ENCODE measurements at places on chromosomes 5 and 9.

GRCh38 chr9:106023455-106023854 lies 329.1 kb downstream of the TMEM38B start:
- no peak for DNase-seq

- DNase-seq, result no peak
Measured at GRCh38 chr5:5134107-5134506, 6.0 kb upstream of the ADAMTS16 start.

- DNase-seq, result no peak
Measured at GRCh38 chr5:148962761-148963324, 100.0 kb downstream of the SH3TC2 start.

- no peak for DNase-seq
Measured at GRCh38 chr9:116656977-116657376, 30.1 kb upstream of the TRIM32 start.

GRCh38 chr5:155004138-155004744 lies 9.3 kb upstream of the KIF4B start:
- DNase-seq, result no peak

DNA sequence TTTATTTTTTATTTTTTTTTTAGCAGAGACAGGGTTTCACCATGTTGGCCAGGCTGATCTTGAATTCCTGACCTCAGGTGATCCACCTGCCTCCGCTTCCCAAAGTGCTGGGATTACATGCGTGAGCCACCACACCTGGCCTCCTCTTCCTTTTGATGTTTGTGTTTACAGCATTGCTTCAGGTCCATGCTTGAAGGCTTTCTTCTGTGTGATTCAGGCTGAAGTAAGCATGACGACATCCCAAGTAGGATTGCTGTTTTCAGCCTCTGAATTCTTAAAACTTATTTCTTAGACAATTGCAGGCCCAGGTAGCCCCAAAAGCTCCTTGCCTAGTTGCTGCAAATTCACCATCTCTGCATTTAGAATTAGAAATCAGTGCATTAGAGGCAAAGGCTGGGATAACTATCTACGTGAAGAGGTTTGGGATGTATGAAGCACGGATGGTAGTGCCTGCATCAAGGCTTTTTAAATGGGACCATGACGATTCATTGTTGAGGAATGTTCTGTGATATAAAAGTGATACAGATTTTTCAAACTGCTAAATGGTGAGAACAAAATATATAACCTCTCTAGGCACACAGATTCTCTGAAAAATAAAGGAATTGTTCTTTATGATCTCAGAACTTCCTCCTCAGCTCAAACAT lies 3.0 kb upstream of the ETF1 start:
- no peak for DNase-seq

DNA sequence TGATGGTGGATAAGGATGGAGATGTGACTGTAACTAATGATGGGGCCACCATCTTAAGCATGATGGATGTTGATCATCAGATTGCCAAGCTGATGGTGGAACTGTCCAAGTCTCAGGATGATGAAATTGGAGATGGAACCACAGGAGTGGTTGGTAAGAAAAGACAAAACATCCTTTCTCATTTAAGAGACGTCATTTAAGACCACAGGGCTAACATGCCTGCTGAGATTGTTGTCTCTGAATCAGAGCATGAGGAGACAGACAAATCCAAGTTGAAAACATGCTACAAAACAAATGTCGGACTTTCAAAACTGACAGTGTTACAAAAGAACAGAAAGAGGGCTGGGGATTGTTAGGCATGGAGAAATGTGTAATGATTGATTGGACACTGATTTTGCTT lies 4.6 kb downstream of the CCT5 start:
- no peak for DNase-seq

- no peak for DNase-seq
Measured at GRCh38 chr5:172877466-172878260, 43.6 kb downstream of the ERGIC1 start.

GRCh38 chr5:109788596-109788995 lies 98.9 kb downstream of the MAN2A1 start:
- DNase-seq, result no peak

DNA sequence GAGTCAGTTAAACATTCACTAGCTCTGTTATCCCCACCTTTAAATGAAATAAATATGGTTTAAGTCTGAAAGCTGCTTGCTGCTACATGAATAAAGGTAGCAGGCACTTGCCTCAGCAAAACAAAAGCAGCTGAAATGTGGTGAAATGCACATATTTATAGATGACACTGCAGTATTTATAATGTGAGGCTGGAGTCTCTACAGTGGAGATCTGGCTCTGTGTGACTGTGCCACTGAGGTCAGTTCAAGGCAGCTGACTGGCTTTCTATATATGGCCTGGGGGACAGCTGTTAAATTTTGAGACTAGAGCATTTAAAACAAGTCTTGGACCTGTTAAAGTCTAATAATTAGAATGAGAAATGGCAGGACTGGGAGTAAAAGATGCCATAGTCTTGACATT lies 859.6 kb upstream of the SEMA6A start:
- DNase-seq, result no peak

- no peak for DNase-seq
Measured at GRCh38 chr5:16313761-16314160, 134.2 kb upstream of the MARCHF11 start.

DNA sequence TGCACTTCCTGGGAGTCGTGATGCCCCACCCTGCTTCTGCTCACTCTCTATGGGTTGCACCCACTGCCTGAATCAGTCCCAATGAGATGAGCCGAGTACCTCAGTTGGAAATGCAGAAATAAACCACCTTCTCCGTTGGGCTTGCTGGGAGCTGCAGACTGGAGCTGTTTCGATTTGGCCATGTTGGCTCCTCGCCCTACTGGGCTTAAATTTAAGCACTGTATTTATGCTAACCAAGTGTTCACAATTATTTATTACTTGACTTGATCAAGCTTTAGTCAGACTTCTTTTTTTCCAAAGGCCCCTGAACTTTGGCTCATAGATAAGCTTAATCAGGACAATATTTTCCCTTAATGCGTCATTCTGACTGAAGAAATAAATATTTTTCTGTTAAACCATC lies 1072.4 kb upstream of the CDH9 start:
- DNase-seq, result no peak

DNA sequence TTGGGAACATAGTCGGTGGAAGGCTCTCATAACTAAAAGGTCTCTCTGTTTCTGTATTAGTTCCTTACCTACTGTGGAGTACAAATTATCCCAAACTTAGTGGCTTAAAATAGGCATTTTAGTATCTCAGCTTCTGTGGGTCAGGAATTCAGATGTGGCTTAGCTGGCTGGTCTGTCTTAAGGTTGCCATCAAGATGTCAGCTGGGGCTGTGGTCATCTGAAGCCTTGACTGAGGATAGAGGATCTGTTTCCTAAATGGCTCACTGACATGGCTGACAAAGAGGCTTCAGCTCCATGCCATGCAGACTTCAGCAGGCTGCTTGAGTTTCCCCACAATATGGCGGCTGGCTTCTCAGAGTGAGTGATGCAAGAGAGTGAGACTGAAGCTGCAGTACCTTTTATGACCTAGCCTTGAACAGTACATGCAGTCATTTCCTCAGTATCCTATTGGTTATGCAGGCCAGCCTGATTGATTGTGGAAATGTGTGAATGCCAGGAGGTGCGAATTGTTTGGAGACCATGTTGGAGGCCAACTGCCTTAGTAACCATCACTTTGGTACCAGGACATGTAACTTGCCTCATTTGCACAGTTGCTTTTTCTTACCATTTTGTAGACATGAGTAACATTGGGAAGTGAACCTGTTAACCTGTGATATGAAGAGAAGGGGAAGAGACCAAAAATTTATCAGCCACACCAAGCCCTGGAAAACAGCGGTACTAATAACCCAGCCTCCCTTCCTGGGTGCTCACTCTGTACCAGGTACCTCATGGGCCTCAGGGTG lies 152.8 kb upstream of the IER5L start:
- DNase-seq, result no peak

GRCh38 chr5:43498581-43498980 lies 14.9 kb upstream of the TMEM267 start:
- no peak for DNase-seq

- no peak for DNase-seq
Measured at GRCh38 chr9:78874061-78874460, 577.1 kb downstream of the PSAT1 start.

DNA sequence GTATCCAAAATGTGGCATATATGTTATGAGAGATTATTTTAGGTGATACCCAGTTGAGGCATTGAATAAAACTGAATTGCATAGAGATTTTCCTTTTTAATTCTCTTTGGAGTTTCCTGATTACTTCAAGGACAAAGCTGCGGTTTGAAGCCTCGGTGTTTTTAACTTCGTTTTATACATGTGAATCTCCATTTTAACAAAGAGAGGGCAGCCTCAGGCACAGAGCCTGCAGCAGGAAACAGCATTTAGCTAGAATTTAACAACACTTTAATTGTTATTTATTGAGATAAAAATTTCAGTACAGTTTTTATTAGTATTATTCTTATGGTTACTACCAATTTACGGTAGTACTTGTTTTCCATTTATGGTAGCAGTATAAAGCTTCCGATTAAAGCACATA lies 114.0 kb downstream of the KIF4B start:
- DNase-seq, result no peak

- DNase-seq, result no peak
Measured at GRCh38 chr5:5317976-5318375, 104.5 kb upstream of the ICE1 start.

- no peak for DNase-seq
Measured at GRCh38 chr9:16364347-16364746, 506.1 kb downstream of the BNC2 start.

DNA sequence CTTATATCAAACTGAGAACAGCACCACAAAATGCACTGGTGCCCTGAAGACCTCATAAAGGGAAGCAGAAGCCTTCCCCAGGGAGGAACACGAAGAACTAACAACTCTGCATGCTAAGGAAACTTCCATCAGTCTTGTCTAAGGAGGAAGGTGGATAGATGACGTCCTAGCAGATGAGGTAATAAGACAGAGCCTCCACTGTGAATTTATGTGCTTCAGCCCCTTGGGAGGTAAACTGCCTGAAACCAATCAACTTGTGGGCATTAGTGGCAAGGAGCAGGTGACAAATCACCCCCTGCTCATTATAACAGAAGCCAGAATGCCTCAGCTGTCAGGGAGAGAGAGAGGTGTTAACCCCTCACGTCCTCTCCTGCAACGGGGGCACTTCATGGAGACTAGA lies 48.9 kb upstream of the SPIN1 start:
- DNase-seq, result no peak

DNA sequence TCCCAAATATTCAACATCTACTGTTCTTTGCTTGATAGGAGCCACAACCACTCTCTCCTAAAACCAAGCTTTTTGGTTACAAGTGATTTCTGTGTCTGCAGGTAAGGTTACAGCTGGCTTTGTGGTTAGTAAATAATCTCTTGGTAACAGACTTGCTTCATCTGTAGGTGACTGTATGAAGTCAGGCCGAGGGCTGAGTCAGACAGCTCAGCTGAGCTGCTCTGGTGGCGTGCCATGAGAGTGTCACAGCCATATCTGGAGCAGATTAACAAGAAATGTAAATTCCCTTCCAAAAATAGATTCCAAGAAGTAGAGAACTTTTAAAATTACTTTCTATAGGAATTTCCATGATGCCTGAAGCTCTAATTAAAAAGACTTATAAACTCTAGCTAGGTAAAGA lies 23.7 kb upstream of the TAS2R1 start:
- DNase-seq, result no peak

DNA sequence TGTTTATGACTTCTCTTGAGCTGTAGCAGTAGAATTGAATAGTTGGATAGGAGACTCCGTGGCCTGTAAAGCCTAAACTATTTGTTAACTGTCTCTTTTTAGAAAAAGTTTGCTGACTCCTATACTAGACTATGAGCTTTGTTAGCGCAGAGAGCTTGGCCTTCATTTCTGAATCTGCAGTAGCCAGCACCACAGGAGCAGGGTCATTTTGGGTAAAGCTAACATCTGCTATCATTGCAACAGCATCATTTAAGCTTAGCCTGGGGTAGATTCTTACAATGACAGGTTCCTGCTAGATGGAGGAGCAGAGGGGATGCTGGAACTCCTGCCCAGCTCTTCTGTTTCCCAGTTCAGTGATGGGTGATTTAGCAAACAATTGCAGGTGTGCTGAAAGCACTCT lies 133.7 kb upstream of the ASTN2 start:
- DNase-seq, result no peak

- no peak for DNase-seq
Measured at GRCh38 chr5:141695627-141696215, 13.7 kb upstream of the ARAP3 start.

Data from B cell (primary cell).